ENCODE measurements at places on chromosomes 7 and 10.

GRCh38 chr10:74033702-74034101 is 35.8 kb downstream of the VCL start:
- DNase-seq, result no peak

DNA sequence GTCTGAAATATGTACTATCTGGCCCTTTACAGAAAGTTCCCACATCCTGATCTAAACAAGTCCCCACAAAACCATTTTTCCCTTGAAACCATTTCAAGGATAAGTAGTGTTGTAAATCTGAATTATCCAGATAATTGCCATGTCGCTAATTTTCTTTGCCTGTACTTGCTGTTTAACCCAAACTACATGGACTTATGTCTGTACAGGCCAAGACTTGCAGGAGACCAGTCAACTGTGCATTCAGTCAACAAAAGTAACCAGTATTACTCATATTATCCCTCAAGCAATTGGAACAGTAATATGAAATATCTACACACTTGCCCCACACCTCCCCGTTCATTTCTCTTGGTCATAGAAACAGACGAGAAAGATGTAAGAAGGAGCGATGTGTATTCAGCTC is 347.8 kb upstream of the NFE2L3 start:
- no peak for DNase-seq

DNA sequence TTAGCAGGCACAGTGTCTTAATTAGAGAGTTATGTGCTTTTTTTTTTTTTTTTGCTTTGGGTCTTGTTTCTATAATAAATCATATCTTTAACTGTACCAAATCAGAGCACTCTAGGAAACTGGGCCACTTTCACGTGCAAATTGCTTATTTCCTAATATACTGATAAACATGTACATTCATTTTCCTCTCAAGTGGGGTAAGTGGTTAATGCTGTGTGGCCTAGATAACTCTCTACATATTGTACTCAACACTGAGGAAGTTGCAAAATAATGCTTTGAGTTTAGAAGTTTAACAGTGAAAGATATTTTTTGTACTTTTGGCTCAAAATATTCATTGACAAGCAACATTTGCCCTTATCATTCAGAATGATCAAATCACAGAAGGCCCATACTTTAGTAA is 115.9 kb upstream of the IFRD1 start:
- no peak for DNase-seq

DNA sequence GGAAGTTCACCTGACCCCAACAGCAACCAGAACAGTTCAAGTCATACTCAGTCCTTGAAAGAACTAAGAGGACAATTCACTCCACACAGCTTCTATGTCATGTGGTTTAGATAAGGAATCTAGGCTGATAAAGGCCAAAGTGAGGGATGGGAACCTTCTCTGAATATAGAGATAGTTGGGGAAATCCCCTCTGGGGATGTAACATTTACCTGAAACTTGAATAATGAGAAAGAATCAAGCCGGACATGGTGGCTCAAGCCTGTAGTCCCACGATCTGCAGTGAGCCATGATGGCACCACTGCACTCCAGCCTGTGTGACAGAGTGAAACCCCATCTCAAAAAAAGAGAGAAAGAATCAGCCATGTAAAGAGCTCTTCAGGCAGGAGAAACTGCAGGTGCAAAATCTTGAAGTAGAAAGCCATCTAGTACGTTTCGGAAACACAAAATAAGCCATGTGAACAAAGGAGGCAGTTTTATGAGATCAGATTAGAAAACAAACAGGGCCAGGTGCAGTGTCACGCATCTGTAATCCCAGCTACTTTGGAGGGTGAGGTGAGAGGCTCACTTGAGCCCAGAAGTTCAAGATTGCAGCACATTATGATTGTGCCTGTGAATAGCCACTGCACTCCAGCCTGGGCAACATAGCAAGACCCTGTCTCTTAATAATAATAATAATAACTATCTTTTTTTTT is 4.5 kb upstream of the DNMBP start:
- DNase-seq, result no peak

GRCh38 chr7:30175180-30175579 is 40.4 kb downstream of the MTURN start:
- DNase-seq, result no peak

DNA sequence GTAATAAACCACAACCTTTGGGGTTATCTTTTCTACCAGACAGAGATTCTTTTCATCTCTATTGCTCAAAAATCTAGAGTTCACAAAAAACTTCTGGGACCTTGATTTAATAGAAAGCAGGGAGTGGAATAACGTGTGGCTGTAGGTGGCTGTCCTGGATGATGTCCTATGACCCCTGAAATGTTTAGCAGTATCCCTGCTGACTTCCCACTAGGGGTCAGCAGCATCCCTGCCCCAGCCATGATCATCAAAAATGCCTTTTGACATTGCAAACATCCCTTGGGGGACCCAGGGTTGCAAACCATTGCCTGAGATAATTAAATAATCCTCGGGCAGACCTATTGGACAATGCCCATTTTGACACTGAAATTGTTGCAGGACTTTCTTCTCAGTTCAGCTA is 177.1 kb downstream of the USP6NL start:
- DNase-seq, result no peak

DNA sequence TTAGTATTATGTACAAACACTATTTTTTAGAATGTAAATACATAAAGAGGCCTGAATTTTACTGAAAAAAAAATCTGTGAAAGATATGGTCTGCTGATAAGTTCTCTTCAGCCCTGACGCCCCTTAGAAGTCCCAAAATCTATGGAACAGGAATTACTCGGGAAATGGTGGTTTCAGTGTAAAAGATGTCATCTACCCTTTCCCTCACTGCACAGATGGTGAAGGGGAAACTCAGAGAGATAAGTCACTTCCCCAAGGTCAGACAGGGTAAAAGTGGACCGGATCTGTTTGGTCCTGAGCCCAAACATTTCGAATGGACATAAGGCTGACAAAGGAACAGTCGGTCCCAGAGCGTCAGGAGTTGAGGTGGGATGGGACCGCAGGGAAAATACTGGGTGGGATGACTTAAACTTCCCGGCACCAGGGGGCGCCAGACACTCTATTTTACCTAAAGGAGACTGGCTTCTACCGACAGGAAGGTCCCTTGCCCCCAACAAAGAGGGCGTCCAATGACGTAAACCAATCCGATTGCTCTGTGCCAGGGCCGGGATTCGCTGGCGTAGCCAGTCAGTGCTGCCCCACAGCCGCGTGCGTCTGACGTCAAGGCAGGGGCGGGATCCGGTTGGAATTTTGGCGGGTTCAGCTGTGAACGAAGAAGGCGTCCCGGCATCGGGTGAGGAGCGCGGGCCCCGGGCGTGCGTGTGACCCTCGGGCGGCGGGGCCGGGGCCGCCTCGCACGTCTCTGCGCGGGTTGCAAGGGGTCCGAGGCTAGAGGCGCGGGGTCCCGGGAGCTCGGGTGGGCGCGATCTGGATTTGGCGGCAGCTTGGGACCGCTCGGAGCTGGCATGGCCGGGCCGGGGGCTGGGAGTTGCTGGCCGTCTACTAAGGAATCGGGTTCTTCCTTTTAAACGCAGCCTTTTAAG is at the start of gene MCM10:
Gene MCM10, plus strand, starts transcription at position 625 of the 923 bp plus-strand sequence. CDS start 2,645 bp downstream, outside the sequence.
- peak; percentile 93 for DNase-seq

GRCh38 chr7:151315038-151315655 is 26.5 kb upstream of the NUB1 start:
- peak; percentile 49 for DNase-seq

- no peak for DNase-seq
These were observed 39.6 kb downstream of the MICALL2 start for GRCh38 chr7:1419688-1420087.

GRCh38 chr10:113933894-113934532 is 79.6 kb downstream of the NHLRC2 start:
- no peak for DNase-seq

GRCh38 chr10:20953120-20953519 is 56.0 kb upstream of the NEBL start:
- DNase-seq, result no peak

GRCh38 chr10:132207536-132208461 is 21.1 kb downstream of the DPYSL4 start:
- DNase-seq, result no peak

DNA sequence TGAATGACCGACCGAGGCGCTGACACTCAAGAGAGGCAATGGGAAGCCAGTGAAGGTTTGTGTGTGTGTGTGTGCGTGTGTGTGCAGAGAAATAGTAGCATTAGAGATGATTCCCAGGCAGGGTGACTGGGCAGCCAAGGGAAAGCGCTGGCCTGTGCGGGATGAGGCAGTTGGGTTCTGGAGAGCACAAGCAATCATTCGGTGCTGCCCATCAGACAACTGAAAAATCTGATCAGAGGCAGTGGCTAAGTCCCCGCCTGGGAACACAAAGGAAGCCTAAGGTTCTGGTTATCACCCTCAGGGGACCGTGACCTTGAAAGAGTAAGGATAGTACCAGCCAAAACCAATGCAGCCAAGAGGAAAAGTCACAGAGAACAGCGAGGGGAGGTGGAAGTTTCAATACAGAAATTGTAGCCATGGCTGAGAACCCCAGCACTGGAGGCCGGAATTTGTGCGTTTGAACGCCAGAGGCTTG is 868 bp upstream of the PDCD4 start:
- no peak for DNase-seq

GRCh38 chr7:50267525-50268041 is 36.9 kb upstream of the IKZF1 start:
- DNase-seq, result no peak

DNA sequence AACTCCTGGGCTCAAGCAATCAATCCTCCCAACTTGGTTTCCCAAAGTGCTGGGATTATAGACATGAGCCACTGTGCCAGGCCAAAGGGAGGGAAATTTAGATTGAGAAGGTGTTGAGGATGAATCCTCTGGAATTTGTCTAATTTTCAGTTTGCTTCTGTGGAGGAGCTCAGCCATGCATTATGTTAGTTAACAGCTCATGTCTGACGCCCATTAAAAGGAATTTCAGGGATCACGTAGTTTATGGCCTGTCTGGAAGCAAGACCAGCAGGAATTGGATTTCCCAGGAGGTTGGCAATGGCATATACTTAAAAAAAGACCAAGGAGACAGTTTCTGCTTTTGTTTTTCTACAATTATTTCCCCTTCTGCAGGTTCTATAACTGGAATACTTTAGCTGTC is 165.7 kb downstream of the OTUD1 start:
- DNase-seq, result no peak

DNA sequence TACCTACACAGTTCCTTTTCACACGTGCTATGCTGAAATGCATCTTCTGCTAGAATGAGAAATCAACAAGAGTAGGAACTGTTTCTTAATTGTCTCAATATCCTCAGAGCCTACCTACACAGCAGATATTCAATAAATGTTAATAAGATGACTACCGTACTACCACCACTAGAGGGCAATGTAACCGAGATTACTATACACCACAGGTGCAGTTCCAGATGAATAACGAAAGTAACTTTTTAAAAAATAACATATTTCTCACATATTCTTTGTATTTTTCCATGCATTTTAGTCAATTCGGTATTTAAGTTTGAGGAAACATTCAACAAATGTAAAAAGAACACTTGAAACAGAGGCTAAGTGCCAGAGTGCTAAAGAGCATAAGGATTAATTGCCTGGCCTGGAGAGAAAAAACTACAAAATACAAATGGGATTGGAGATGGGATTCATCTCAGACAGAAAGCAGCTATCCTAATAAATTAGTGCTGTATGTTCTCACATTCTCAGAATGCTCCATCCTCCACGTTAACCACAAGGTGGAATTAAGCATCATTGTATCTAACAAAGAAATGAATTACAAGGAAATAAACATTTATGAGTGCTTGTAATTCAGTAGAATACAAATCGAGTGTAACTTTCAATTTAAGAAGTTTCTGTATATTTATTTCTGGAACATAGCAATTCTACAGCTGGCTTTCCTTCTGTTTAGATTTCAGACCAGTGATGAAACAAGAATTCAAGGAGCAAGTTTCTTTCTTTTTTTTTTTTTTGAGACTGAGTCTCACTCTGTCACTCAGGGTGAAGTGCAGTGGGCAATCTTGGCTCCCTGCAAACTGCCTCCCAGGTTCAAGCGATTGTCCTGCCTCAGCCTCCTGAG is 20.3 kb upstream of the HECTD2 start:
- no peak for DNase-seq

DNA sequence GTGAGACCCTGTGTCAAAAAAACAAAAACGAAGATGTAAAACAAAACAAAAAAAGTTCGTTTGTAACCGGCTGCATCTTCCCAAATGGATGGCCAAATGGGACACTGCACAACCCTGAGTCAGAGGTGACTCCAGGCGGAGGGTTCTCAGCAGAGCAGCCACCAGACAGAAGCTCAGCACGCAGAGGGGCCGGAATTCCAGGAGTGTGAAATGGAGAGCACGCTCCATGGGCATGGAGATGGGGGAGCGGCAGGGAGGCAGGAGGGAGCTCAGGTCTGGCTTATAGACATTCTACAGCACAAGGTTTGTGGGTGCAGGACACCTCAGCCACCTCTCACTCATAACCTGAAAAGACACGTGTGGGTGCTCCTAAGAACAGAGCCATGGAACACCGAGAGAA is 227.0 kb downstream of the MAD1L1 start:
- no peak for DNase-seq

GRCh38 chr7:42127232-42127622 is 109.8 kb downstream of the GLI3 start:
- DNase-seq, result no peak

DNA sequence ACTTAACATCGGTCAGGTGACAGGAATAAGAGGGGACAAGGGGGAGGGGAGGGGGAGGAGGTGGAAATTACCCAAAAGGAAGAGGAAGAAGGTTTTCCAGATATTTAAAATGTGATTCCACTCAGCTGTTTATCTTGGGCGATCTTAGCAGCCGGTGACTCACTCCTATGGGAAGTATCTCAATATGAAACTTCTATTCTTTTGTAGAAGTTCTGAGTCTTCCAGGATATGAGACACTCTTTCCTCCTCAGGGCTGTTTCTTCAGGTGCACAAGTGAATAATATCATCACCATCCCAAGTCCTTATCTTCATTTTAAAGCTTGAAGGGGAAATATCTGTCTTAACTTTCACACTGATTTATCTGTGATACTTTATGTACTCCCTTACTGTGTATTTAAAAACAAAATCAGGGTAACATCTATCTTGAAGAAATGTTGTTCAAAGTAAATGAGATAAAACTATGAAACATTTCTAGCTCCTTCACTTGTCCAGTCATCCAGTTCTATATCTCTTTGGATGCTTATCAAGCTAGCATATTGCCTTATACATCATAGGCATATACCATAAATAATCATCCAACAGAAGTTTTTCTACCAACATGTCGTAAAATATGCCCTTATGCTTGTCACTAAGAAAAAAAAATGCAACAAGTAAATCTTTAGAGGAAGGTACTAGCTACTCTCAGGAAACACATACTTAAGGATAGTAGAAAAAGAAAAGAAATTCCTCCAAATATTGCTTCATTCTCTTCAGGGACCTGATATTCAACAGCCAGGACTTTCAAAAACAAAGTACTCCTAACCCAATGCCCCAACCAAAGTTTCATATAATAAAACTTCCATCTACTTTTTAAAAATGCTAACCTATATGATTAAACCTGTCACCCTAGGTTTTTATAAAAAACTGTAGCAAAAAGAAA is 13.7 kb downstream of the DOCK4 start:
- DNase-seq, result no peak

- no peak for DNase-seq
These were observed 432.9 kb downstream of the DNAJB6 start for GRCh38 chr7:157769526-157770215.

DNA sequence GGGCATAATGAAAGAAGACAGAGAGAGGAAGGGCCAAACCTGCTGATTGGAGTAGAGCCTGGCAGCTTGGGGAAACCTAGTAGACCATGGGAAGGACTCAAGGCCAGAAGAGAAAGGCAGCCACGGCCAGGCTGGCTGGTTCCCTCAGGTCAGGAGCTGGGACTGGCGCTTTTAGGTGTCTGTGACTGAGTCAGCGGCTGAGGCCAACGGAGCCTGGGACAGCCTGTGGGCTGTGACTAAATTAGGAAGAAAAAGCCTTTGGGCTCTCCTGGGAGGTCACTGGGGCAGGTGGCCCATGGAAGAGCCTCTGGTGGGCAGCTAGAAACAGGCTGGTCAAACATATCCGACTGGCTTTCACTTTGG is 108.9 kb upstream of the PDCD4 start:
- no peak for DNase-seq
